Stimulated activated CD8-positive, alpha-beta memory T cell treated with anti-CD3 and anti-CD28 coated beads, Interleukin-4, amount 100 ng/mL, for 1 hour (primary cell): ENCODE measurements at places on chromosomes 12 and 14.

DNA sequence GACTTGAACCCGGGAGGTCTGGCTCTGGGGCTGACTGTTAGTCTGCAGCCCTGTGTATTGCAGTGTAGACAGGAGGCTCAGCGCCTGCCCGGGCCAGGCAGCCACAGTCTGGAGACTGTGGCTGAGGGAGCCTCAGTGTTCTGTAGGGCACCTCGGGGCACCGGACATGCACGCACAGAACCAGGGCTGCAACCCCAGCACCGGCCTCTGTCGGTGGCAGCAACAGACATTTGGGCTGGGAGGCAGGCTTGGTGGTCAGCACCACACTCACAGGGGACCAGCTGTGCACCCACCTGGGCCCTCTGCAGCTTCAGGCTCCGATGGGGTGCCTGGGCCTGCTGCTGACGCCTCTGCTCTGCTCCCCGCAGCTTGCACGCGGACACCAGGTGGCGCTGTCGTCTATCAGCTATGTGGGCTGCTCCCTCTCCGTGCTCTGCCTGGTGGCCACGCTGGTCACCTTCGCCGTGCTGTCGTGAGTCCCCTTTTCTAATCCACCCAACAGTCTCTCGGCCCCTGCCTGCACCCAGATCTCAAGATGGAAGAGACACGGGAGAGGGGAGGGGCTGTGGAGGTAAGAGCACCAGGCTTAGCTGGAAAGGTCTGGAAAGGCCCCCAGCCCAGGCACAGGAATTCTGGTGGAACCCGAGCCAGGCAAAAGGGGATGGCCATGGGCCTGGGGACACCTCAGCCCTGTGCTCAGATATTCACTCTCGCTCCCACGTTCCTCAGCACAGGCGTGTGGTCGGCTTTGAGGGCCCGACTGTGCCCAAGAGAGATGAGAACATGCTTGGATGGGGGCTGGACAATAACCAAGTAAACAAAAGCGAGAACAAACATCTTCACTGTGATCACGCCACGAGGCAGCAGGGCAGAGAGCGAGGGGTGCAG lies 151.0 kb downstream of the ADGRD1 start:
- peak; percentile 47 for DNase-seq

- DNase-seq, result no peak
Observed at GRCh38 chr14:39107591-39107996, 4.6 kb upstream of the SEC23A start.

DNA sequence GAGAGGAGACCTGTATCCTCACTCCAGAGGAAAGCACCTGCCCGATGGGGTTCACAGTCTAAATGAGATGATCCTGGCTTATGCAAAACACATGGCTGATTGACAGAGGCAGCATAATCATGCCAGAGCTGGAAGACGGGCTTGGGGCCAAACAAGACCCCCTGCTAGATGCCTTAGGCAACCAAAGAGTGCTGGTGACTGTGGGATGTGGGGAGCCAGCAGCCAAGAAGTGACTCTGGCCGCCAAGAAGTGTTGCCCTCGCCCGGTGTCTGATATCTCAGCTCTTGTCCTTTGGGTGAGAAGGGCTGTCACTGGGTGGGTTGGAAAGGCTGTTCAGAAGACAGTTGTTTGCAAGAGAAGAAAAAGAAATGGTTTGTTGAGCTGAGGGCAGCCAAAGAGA lies 56.7 kb downstream of the PLEKHG3 start:
- no peak for DNase-seq

GRCh38 chr14:68473794-68474193 lies 319.1 kb downstream of the ZFP36L1 start:
- DNase-seq, result no peak

DNA sequence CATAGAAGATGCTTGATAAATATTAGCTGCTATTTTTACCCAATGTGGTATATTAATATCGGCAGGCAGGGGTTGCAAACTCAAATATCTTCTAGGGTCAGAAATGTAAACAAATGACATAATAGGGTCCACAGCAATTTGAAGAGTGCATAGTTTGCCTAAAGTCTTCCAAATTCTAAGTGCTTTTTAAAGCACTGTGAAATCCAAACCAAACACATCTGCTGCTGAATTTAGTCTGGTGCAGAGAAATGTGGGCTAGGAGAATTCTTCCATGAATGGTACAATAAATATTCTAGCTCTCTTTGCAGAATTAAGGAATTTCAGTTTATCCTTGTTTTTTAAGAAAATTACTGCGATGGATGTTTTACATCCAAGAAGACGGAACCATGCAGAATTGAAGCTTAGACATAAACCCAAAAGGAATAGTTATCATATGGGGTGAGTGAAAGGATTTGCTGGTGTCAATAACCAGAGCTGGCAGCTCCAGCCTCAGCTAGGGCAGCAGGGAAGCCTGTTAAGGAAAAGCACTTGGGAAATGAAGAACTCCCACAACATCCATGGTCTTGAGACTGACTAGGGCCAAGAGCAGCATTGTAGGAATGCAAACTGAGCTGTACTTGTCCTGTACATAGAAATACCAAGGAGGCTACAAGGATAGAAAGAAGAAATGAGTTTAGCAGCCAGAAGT lies 65.5 kb downstream of the PTPRR start:
- no peak for DNase-seq

GRCh38 chr14:39038542-39038941 lies 64.5 kb downstream of the SEC23A start:
- no peak for DNase-seq

DNA sequence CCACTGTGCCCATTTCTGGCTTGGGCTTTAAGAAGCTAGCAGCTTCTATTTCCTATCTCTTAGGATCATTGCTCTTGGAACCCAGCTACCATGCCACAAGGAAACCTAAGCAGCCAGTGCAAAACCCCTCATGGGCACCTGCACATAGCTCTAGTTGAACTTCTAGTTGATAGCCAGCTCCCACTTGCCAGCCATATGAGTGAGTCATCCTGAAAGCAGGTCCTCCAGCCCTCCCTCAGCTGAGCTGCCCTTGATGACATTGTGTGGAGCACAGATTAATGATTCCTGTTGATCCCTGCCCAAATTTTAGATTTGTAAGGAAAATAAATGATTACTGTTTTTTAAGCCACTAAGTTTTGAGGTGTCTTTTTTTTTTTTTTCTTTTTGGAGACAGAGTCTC lies 234.2 kb upstream of the FBXO33 start:
- DNase-seq, result no peak

DNA sequence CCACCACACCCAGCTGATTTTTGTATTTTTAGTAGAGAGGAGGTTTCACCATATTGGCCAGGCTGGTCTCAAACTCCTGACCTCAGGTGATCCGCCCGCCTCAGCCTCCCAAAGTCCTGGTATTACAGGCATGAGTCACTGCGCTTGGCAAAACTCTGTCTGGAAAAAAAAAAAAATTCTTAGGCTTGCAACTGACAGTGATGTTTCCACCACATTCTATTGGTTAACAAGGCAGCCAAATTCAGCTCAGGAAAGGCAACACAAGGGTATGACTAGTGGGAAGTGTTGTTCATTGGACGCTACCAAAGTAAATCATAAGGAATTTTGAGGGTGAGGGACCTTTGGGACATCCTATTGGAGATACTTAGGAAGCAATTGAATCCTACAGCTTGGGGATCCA lies 2.9 kb upstream of the SBNO1 start:
- no peak for DNase-seq

DNA sequence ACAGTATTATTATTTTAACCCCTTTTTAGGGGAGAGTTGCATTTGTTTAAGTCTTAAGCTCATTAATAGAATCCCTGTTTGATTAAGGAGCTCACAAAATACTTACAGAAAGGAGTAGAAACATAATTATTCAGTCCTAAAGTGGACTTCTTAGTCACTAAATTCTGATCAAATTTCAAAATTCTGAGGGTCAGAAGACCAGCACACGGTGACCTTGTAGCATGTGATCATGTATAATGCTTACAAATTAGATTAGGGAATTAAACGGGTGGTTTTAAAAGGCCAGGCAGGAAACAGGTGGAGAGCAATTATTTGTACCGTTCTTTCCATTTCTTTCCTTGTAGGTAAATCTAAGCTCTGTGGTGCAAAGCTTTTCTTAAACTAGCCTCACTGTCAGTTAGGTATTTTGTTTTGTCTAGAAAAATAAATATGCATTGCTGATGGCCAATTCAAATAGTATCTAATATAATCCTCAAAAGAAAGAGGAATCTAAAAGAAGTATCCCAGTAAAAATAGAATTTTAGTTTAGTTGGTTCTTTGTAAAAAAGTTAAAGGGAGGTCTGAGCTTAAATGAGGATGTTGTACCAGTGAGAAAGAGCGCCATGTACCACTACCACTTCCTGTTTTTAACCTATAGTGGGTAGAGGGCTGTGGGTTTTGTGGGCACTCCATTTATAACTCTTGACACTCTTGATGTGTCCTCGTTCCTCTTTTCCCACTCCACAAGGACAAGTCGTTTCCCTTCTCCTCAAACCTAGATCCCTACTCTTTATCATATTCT lies 51.1 kb downstream of the SLC38A1 start:
- DNase-seq, result no peak

- no peak for DNase-seq
Observed at GRCh38 chr12:24463375-24463774, 485.5 kb downstream of the BCAT1 start.

DNA sequence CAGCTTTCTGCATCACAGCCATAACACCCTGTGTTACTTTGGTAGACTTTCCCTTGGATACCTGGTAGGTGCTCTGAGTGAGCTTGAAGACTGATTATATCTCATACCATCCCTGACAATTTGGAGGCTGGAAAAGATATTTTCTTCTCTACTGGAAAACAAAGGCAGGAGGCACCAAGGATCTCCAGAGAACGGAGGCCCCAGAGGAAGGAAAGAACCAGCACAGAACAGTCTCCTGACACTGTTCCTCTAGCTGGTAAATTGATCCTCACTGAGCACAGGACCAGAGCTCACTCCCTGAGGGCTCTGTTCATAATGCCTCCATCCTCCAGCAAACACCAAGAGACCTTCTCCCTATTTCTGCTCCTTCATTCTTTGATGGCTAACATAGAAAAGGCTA lies at the start of gene OR11G2:
Gene OR11G2, plus strand, starts transcription at position 301 of the 400 bp plus-strand sequence. CDS start 6,542 bp downstream, outside the sequence.
- no peak for DNase-seq

DNA sequence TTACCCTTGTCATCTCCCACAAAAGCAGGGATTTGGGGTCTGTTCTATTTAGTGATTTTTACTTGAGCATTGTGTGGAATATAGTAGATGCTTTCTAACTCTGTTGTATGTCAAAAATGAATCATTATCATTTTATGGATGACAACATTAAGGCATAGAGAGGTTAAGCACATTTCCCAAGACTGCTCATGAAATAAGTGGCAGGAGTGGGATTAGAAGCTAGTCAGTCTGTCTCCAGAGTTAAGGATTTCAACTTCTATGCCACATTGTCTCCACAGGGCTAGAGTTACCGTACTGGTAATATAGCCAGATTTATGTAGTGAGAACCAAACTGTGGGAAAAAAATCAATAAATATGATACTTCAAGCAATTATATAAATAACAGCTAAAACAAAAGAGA lies 170.6 kb upstream of the DCN start:
- no peak for DNase-seq

DNA sequence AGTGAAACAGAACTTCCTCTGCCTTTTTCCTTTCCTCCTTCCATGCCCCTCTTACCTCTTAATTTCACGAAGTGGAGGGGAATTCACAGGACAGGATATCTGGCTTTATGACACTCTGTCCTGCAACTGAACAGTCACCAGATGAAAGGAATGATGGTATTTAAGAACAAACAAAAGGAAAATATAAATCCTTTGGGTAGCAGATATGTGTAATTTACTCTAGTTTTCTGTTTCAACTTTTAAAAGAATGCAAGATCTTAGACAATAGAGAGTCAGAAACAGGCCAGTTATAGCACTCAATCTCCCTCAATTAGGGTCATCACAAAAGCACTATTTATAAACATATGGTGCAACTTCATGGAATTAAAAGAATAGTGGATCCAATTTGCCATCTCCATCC lies 25.0 kb upstream of the HMGA2 start:
- no peak for DNase-seq

DNA sequence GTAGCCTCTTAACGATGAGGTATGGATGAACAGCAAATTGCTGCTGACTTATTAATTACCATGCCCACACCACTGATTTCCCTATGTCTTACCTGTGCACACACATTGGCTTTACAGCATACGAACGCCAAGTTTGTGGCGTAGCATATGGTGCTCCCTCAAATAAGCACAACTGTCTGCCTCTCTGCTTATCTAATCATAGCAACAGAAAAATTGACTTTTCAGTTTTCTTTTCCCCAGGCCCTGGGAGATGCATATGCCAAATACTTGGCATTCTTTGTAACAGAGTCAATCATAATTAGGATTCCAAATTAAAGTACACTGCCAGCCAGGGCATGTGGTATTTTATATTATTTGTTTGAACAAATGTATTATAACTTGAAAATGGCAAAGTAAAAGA lies 625.5 kb downstream of the DIO2 start:
- DNase-seq, result no peak

DNA sequence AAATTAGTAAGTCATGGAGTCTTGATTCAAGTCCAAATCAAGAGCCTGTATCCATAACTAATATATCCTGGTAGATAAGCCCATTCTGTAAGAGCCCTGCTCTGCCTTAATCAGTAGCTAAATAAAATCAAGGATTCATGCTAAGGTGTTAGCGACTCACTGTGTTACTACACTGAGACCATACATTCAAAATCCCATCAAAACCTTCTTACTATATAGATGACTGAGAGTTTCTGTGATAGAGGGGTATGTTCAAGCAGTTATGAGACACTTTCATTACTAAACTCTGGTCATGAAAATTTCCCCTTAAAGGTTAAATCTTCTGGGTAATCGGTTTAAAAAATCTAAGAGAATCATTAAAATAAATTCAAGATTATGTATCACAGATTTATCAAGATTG lies 78.5 kb downstream of the MDGA2 start:
- no peak for DNase-seq

DNA sequence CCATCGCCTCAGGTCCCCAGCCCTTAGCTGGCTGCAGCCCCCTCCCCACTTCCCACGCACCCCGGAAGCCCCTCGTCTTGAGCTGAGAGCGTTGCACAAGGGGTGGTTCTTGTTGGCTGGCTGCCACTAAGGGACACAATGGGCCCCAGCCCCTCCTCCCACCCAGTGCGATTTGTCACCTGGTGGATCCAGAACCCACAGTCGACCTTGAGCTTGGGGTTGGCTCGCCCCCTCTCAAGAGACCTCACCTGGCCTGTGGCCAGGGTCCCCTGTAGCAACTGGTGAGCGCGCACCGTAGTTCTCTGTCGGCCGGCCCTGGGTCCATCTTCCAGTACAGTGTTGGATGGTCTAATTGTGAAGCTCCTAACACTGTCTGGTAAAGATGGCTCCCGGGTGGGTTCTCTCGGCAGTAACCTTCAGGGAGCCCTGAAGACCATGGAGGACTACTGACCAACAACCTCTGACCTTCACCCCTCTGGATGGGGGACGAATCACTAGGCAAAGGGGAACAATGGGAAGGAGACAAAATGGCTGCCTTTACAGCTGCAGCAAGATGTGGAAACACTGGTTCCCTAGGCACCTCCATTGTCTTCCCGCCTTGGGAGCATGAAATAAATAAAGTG lies 6.6 kb downstream of the PHB2 start:
- DNase-seq, result no peak

- DNase-seq, result no peak
Observed at GRCh38 chr12:95336387-95337067, 118.9 kb downstream of the VEZT start.

- no peak for DNase-seq
Observed at GRCh38 chr14:76687611-76688382, 73.5 kb upstream of the VASH1 start.
